Fibroblast of skin of right biceps (primary cell): ENCODE measurements at places on chromosomes 7 and 10.

GRCh38 chr7:638256-639011 is 88.1 kb upstream of the DNAAF5 start:
- no peak for DNase-seq

- DNase-seq: no peak
These were observed 52.5 kb downstream of the WNT2 start for GRCh38 chr7:117270371-117270770.

DNA sequence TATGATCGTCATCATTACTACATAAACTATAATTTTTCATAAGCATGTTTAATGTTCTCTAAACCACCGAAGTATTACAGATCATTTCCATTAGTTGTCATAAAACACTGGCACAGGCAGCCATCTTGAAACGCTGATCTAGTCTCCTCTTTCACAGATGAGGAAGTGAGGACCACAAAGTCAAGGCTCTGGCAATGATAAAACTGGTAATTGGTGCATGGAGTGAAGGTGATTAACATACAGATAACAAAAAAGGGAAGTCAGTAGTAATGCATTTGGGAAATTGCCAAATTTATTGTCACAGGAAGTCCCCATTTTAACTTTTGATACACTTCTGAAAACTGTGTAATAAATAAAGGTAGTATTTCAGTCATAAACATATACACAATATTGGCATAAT is 49.3 kb downstream of the FBXL13 start:
- DNase-seq: no peak

DNA sequence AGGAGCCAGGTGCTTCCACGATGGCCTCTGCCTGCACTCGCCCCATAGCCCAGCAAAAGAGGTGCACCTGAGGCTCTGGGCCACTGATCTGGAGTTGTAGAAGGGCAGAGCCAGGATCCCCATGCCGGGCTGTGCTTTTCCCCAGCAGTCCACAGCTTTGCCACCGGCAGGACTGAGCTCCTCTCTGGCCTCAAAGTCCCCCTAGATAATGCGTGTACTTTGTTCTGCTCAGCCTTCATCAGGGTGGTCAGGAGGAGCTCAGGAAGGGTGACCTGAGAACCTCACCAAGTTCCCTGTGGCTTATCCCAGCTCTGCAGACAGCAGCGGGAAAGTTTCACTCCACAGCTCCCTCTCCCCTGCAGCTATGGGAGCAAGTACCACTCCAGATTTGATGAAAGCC is 27.9 kb upstream of the UNC5B start:
- no peak for DNase-seq

DNA sequence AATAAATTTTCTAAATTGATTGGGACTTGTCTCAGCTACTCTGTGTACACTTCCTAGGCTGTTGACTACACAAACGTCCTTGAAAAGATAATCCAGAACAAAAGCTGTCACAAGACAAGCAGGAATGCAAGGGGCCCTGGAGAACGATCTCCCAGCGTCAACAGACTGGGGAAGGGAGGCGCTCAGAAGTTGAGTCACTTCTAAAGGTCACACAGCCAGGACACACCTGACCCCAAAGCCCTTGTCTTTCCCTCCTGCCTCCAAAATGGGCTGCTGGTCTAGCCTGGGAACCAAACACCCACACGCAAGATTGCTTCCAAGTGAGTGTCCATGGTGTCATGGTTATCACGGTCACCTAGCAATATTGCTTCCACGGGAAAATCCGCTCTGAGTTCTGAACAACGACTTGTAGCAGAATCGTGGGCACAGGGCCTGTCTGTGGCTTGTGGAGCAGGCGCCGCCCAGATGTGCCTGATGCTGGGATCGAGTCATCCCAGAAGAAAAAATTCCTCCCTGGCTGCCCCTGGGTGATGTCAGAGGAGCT is 49.8 kb downstream of the SPOCK2 start:
- peak; percentile 28 for DNase-seq

GRCh38 chr7:17046666-17047065 is 164.9 kb upstream of the AGR3 start:
- DNase-seq: no peak

GRCh38 chr10:11004144-11005077 is 13.3 kb upstream of the CELF2 start:
- peak; percentile 31 for DNase-seq

GRCh38 chr10:43110338-43111071 is 27.7 kb upstream of the CSGALNACT2 start:
- DNase-seq: peak; percentile 13

- DNase-seq: no peak
These were observed 577.7 kb downstream of the PTPRN2 start for GRCh38 chr7:158009886-158010285.

GRCh38 chr10:61151059-61151458 is 207.1 kb upstream of the RHOBTB1 start:
- no peak for DNase-seq

DNA sequence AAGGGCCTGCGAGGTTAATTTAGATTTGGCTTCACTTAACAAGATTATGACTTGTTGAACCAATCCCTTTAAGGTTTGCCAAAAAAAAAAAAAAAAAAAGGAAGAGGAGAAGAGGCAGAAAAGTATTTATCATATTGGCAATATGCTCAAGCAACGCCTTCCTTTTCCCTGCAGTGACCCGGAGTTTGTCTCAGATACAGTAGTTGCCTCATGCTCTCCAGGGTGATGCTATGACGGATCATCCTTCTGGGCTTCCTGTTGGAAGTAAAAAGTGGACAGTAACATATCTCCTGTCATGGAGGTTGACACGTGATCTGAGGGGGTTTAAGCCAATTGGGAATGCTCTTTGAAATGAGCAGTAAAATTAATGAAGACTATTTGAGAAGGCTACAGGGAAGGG is 117.3 kb downstream of the BMPER start:
- DNase-seq: no peak

- no peak for DNase-seq
These were observed 869 bp upstream of the LOXL4 start for GRCh38 chr10:98268694-98269431.

- DNase-seq: no peak
These were observed 6.3 kb downstream of the GHRHR start for GRCh38 chr7:30970074-30970473.
